Daoy (cell line): ENCODE measurements at places on chromosomes 6 and 20. TPM values are rescaled to one million over a fixed set of nuclear protein-coding genes. Genes with fewer than 3 reads are reported as not detected.
A peak's percentile ranks its signal among the peaks of the same experiment; 100 is the strongest.

Gene DTD1
- 80.6 and 107 TPM in 2 replicates for total RNA-seq

Gene SLC32A1
- total RNA-seq, result not detected in 2 replicates

GRCh38 chr6:169452117-169452868 lies 198.6 kb upstream of the THBS2 start:
- peak; percentile 92 for DNase-seq

GRCh38 chr6:84018453-84019061 lies 15.0 kb upstream of the MRAP2 start:
- no peak for DNase-seq

GRCh38 chr20:50798650-50799049 lies 3.8 kb downstream of the BCAS4 start:
- no peak for DNase-seq

Gene WFDC5
- total RNA-seq, result not detected in 2 replicates

DNA sequence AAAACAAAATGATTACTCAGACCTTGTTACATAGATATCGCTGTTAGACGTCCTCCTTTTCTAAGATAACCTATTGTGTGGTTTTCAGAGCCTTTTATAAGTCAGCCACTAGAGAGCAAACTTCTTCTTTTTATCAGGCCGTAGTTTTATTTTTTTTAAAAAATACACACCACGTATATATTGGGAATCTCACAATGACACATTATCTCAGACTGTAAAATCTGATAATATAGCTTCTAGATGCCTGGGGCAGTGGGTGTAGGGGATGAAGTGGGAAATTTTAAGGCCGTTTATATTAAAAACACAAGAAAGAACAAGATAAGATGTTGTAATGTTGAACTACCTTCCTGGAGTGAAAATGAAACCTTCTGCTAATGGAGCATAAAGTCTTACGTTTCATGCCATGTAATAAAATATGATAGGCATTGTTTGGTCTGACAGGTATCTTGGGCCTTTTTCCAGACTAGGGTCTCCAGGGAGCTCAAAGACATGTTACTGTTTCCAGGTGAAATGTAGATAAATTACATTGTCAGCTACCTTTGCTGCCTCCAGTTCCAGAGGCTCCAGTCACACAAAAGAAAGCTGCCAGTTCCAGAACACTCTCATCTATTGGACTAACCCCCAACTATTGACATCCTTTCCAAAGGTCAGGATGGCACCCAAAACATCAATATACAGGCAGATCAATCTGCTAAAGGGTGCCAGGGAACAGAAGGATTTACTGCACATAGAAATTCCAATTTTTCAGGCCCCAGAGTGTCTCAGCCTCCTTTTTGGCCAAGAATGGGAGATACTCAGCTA lies 130.2 kb upstream of the AKIRIN2 start:
- no peak for DNase-seq

Gene WFDC6
- total RNA-seq, result not detected in 2 replicates

Gene CASS4
- total RNA-seq, result 0.09 and 0.17 TPM in 2 replicates

DNA sequence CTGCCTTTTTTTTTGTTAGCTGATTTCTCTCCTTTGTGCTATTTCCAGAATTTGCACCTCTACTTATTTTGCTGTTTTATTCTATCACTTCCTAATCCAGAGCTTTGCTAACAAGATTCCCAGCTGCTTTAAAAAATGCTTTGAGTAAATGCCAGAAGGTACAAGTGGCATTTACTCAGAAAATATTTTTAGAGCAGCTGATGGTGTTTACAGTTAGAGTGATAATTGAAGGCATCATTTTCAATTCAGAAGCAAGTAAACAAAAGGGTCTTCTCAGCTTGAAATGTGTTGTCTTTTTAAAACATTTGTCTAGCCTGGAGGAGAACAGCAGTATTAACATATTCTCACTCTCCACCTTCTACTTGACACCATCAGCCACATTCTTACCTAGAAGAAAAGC lies 99.9 kb downstream of the OTOR start:
- DNase-seq, result no peak
